T follicular helper cell (primary cell): ENCODE measurements at places on chromosomes 3 and 15.

DNA sequence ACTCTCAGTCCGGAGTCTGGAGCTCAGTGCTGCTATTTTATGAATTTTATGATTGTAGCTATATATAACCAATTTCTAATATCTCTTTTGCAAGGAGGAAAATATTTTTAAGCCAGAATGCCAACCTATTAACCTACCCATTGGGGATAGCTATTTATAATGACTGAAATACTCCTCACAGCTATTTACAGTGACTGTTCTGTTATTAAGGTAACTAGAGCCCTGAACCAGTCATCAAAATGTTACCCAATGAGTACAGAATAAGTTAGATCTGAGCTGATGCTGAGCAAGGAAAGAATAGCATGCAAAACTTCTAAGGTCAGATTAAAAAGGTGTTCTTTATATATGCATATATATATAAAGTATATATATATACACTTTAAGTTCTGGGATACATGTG, 79.6 kb upstream of the PPP2R3A start:
- DNase-seq: no peak

GRCh38 chr3:11045536-11045935, 53.0 kb downstream of the SLC6A1 start:
- DNase-seq: no peak

DNA sequence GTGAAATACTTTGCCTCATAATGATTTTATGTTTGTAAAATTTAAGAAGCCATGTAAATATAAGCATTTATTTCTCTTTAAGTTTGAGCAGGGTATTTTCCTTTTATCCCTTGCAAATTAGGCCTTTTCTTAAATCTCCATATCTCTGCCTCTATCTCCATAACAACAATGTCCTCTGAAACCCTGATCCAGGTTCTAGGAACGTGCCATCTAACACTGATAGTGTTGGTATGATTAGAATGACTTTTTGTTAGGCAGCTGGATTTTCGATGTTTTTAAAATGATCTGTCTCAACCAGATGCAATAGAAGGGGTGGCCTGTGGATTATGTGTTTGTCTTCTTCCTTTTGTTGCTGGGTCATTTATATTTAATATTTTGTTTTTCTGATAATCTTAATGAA, 77.9 kb downstream of the TRPC1 start:
- no peak for DNase-seq

DNA sequence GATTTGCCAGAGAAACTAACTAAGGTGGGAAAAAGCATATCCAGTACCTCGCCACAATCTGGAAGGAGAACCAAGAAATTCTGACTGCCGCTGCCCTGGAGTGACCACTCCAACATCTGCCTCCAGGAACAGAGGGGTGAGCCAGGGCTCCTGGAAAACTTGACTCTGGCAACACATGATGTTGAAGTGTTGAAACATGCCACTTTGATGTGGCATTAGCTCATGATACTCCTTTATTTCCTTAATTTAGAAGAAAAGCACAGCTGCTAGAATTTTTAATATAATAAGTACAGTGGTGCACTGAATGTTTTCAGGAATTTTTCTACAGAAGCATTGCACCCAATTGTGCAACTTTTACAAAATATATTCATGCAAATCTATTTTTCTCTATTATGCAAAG, 109.9 kb upstream of the BCL6 start:
- no peak for DNase-seq

- no peak for DNase-seq
Measured at GRCh38 chr3:31277582-31277981, 255.1 kb upstream of the STT3B start.

- DNase-seq: no peak
Measured at GRCh38 chr15:34754171-34754601, 612 bp downstream of the GJD2 start.
